ENCODE measurements at places on chromosomes 1 and 21.

DNA sequence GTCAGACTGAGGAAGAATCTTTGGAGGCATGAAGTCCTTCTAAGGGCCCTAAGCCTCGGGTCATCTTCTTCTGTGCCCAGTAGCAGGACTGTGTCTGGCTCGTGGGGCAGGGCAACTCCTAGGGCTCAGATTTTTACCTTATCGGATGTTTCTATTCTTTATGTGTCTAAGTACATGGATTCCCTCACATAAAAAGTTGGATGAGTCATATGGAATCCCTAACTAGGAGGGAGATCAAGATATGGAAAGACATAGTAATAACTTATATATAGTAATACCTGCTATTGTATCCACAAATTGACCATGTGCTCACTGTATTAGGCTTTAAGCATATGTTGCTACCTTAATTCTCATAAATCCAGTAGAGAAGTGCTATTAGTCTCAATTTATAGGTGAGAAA is 364.5 kb upstream of the CAMK1G start:
- DNase-seq = no peak

DNA sequence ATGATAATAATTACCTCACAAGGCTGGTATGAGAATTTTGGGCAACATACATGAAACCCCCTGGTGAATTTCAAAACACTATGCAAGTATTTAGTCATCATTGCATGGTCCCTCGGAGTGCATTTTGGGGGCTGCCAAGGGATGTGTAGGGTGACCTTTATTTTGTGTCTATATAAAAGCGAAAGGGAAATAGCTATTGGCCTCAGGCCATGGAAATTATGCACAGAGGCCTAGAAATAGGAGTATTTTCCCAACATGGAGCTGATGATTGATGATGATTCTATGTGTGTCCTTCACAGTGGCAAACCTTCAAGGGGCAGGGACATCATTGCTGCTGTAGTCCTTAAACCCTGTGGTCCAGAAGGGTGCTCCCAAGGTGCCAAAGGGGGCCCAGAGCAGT is 265.5 kb downstream of the ST6GALNAC3 start:
- no peak for DNase-seq

- no peak for DNase-seq
Observed at GRCh38 chr1:27257155-27257554, 22.7 kb downstream of the WDTC1 start.

DNA sequence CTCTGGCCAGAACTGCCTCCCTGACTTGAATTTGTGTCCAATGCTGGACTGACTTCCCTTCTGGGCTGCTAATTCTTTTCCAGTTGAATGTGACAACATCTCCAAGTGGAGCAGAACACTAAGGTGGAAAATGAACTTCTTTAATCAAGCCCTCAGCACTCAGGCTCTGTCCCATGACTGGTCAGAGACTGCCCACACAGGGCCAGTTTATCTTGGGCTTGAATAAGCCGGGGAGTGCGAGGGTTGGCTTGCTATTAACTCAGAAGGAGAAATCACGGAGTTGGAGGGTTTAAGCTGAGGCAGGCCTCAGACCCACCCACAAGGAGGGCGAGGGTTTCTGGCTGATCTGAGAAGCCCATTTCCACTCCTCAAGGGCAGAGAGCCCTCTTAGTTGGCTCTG is 12.4 kb downstream of the KCNA10 start:
- DNase-seq = no peak

DNA sequence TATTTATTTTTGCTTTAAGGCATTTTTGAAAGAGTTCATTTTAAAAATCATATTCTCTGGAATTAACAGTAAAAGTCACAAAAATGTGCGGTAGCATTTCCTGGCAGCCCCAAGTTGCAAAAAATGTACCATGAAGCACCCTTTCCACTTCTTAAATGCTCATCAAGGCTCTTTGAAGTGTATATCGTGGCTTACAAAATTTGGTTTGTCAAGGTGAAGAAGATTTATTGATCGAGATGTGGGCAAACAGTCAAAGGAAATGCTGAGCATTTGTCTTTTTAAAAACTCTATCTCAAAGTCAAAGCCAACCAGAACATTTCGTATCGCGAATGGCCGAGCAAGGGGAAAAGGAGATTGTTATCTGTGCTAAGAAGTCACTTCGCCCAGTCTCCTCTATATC is 277.5 kb upstream of the KAZN start:
- no peak for DNase-seq

- DNase-seq = no peak
Observed at GRCh38 chr1:9435854-9436640, 103.2 kb upstream of the SLC25A33 start.

GRCh38 chr1:35326246-35326866 is 57.8 kb downstream of the ZMYM4 start:
- no peak for DNase-seq

DNA sequence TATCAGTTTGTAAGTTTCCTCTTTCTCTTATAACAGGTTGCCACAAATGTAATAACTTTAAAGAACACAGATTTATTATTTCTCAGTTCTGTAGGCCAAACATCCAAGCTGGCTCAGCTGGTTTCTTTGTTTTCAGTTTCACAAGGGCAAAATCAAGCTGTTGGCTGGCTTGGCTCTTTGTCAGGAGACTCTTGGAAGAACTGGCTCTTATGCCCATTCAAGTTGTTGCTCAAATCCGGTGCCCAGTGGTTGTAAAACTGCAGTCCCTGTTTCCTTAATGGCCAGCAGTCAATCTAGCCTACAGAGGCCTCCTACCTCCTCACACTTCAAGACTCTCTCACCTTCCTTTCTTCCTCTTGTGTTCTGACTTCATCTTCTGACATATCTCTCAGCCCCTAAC is 1171.0 kb downstream of the MRPL39 start:
- no peak for DNase-seq

DNA sequence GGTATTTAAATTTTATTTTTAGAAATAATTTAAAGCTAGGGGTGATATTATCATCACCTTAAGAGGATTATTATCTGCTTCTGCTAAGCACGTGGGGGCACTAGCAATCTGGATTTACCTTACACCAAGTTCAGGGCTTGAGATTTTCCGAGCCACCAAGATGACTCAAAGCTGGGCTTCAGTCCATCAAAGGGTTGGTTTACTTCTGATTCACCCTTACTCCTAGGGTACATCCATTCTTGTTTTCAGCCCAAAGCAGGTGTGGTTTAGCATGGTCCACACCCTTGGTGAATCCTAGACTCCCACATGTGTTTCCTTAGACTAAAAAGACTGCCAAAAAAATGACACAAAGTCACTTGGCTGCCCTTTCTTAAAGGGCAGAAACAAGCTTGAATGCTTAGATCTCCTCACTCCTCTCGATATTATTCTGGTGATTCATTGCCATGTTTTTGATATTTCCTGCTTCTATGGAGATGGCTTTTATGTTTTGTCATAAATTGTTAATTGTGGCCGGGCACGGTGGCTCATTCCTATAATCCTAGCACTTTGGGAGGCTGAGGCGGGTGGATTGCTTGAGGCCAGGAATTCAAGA is 9.8 kb upstream of the PRSS38 start:
- no peak for DNase-seq

- no peak for DNase-seq
Observed at GRCh38 chr1:222815440-222815765, 564 bp downstream of the DISP1 start.

- DNase-seq = no peak
Observed at GRCh38 chr1:81021134-81021533, 779.6 kb upstream of the ADGRL2 start.

DNA sequence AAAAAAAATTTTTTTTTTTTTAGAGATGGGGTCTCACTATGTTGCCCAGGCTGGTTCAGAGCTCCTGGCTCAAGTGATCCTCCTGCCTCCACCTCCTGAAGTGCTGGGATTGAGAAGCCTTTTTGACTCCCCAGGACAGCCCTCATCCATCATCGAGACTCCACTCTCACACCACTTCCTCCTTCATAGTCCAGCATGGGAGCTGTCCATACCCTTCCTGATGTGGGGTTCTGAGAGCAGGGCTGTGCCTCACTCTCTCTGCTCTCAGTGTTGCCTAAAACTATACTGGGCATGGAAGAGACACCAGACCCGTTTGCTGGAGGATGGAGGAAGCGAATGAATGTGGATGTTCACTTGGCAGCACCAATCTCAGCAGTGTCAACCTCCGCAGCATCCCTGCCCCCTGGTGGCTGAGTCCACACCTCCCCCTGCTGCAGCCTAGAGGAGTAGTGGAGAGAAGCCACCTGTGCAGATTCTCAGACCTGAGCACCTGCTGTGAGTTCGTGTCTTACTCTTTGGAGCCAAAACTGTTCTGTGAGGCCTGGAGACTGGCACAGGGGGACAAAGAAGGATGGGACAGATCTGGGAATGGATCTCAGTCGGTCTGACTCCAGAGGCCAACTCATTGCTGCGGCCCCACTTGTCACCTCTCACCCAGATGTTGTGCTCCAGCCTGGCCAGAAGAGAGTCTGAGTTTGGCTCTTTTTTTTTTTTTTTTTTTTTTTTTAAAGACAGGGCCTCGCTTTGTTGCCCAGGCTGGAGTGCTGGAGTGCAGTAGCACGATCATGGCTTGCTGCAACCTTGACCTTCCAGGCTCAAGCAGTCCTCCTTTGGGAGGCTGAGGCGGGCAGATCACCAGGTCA is 17.7 kb downstream of the TINAGL1 start:
- DNase-seq = peak; percentile 60

DNA sequence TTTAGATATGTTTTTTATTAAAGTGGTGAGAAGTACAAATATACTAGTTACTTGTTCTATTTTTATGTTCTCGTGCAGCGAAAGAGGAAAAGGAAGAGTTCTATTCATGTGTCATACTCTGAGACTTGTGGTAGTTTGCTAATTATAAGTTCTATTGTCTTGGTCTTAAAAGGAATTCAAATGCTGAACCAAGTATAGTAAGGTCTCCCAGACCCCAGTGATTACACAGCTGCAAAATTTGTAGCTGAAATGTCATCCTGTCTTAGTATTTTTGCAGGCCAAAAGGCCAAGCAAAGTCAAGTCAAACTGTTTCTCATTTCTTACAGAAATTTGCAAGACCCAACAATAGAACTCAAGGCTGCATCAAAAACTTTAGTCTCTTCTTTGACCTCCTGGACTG is 268.7 kb downstream of the CHRM3 start:
- DNase-seq = no peak

DNA sequence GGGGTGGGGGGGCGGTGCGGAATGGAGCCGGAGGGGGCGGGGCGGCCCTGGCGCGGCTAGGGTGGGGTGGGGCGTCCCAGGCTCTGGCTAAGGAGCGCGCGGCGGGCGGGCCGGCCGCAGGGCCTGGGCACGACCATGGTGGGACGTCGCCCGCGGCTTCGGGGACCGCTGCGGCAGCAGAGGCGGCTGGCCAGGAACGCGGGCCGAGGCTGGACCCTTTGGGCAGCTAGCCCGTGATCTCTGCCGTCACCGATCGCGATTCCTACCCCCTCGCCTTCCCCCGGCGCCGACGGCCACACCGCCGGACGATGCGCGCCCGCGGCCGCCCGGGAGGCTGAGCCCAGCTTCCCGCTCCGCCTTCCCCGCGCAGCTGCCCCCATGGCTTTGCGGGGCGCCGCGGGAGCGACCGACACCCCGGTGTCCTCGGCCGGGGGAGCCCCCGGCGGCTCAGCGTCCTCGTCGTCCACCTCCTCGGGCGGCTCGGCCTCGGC is at the start of gene MAP3K21:
MAP3K21 (plus strand) TSS at position 74 of the 491 bp plus-strand sequence; CDS start at position 379, 305 bp downstream.
- DNase-seq = no peak

DNA sequence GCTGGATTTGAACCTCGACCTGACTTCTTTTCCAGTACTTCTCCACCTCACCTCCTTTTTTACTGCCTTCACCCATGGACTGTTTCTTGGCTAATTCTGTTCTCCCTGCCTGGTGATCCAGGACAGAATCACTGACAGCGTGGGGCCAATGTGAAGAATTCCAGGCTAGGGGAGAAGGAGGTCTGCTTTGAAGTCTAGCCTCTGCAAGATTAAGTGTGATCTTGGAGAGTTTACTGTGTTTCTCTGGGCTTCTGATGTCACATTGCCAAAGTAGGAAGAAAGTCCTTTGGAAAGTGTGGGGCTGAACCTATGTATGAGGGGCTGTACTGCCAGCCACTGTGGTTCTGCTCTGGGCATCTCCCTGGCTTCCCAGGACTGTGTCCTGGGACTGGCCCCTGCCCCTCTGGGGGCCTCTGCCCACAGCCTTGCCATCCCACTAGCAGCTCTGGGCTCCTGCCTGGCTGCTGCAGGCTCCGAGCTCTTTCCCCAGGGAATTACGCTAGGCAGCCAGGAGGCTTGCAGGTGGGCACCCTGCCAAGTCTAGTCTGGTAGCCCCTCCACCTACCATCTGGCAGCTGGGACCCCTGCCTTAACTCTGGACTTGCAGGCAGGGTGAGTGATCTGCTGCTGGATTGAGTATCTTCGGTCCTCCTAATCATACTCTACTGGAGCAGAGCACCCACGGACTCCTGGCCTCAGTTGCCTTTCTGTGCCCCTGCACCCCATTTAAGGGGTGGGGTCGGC is 52.2 kb downstream of the YARS1 start:
- no peak for DNase-seq

GRCh38 chr21:29329406-29329805 is 30.7 kb downstream of the BACH1 start:
- no peak for DNase-seq

- DNase-seq = no peak
Observed at GRCh38 chr1:230029244-230029941, 37.6 kb upstream of the GALNT2 start.

GRCh38 chr1:3054474-3054873 is 14.5 kb upstream of the PRDM16 start:
- DNase-seq = no peak

GRCh38 chr1:14514739-14515138 is 83.7 kb upstream of the KAZN start:
- no peak for DNase-seq

GRCh38 chr1:209375671-209376365 is 207.7 kb upstream of the CAMK1G start:
- DNase-seq = no peak

- no peak for DNase-seq
Observed at GRCh38 chr1:50105433-50105832, 3.3 kb upstream of the ELAVL4 start.

DNA sequence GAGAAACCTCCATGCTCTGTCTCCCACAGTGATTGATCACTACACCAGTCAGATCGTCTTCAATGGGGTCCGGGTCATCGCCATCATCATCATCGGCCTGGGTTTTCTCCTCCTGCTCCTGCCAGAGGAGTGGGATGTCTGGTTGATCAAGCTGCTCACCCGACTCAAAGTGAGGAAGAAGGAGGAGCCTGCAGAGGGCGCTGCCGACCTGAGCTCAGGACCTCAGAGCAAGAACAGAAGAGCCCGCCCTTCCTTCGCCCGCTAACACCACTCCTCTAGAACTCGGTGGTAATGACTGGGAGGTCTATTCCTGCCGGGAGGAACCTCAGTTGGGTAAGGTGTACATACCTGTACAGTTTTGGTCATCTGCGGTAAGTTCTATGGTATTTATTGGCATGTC is 50.3 kb upstream of the COA6 start:
- peak; percentile 52 for DNase-seq

DNA sequence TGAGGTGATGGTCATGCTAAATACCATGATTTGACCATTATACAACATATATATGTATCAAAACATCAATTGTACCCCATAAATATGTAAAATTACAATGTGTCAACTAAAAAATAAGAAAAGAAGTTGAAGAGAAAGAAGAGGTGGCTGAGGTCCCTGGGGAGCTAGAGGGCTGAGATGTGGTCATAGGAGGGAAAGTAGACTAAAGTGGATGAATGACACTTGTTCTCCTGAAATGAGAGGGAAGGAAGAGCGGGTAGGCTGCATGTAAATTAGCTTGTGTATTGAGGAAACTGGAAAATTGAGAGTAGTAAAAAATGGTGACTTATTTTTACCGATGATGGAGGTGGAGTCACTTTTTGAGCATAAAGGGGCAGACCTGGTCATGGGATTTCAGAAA is 117.0 kb downstream of the ST6GALNAC3 start:
- no peak for DNase-seq

Data from effector CD4-positive, alpha-beta T cell (primary cell).